ENCODE measurements at places on chromosomes 5 and 9.

DNA sequence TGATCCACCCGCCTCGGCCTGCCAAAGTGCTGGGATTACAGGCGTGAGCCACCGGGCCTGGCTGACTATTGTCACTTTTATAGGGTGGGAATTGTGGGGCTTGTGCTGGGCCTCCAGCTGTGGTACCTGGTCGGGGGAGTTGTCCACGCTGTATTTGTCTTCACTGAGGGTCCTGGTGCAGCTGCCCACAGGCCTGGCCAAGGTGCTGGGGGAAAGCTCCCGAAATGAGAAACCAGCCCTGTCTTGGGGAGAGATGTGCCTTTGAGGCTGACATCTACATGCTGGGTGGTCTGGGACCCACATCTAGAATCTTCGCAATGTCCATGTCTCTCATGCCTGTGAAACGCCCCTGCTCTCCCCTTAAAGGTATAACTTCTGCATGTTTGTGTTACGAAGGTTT is 2.6 kb downstream of the EXOC3 start:
- no peak overlapping the region for H3K4me3 ChIP-seq
- H3K4me1 ChIP-seq, result peaks cover 27% of the 10 kb centered on the region

GRCh38 chr9:15944341-15944740 is 391.5 kb downstream of the CCDC171 start:
- H3K27me3 ChIP-seq, result no peaks in the 10 kb centered on the region
- no peak for DNase-seq
- no peak overlapping the region for H3K4me3 ChIP-seq
- no peaks in the 10 kb centered on the region for H3K36me3 ChIP-seq

DNA sequence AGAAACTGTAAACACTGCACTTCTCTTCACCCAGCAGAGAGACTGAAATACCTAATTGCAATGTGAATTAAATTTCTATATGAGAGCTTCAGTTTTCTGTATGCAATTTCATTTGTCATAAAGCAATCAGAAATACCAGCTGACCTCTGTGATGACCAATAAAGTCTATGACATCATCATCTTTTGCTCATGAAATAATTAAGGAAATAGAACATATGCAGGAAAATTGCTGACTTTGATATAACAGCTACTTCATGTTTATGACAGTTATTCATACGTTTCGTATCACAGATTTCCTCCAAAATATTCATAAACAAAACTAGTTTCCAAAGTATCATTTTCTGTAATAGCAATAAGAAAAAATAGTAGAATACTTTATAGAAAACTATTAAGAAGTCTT is 652.3 kb downstream of the SLCO4C1 start:
- H3K4me3 ChIP-seq, result no peak overlapping the region
- no peaks in the 10 kb centered on the region for H3K27me3 ChIP-seq
- no peak overlapping the region for H3K27ac ChIP-seq
- H3K36me3 ChIP-seq, result no peaks in the 10 kb centered on the region

DNA sequence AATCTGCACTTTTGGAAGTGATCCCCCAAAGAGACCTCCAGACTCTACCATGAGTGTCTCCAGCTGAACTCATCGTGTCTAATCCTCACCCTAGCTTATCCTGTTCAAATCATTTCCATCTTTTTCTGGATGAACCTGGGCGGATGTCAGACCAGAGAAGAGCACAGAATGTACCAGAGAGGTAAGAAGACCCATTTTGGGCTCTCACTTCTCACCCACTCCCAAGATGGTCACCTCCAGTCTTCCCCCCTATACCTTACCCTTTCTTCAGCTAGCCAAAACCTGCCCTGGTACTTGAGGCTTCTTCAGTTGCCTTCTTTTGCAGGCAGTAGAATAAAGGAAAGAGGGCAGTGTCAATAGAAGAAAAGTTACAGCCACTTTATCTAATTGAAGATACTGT is 27.9 kb upstream of the ANXA2R start:
- H3K27me3 ChIP-seq, result no peaks in the 10 kb centered on the region
- H3K36me3 ChIP-seq, result peaks cover 9% of the 10 kb centered on the region
- peak overlapping the region; percentile 65 for H3K4me3 ChIP-seq
- H3K27ac ChIP-seq, result peak overlapping the region; percentile 98
- DNase-seq, result no peak

DNA sequence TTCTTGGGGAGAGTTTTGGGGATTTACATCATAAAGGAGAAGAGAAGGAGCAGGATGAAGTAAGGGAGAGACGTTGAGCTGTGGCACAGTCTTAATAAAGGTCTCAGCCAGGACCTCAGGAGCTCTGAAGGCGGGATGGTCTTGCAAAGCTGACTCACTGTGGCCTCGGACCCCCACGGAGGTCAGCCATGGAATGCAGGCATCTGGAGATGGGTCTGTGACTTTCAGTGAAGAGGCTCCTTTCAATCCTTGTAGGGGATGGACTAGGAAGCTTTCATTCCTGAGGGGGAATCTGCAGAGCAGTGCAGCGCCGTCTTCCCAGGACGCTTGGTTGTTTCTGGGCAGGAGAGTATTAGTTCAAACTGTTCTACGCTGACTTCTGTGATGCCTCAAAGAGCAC is 65.7 kb upstream of the BASP1 start:
- no peak overlapping the region for H3K4me3 ChIP-seq
- no peaks in the 10 kb centered on the region for H3K27me3 ChIP-seq
- no peaks in the 10 kb centered on the region for H3K36me3 ChIP-seq
- no peak for DNase-seq

DNA sequence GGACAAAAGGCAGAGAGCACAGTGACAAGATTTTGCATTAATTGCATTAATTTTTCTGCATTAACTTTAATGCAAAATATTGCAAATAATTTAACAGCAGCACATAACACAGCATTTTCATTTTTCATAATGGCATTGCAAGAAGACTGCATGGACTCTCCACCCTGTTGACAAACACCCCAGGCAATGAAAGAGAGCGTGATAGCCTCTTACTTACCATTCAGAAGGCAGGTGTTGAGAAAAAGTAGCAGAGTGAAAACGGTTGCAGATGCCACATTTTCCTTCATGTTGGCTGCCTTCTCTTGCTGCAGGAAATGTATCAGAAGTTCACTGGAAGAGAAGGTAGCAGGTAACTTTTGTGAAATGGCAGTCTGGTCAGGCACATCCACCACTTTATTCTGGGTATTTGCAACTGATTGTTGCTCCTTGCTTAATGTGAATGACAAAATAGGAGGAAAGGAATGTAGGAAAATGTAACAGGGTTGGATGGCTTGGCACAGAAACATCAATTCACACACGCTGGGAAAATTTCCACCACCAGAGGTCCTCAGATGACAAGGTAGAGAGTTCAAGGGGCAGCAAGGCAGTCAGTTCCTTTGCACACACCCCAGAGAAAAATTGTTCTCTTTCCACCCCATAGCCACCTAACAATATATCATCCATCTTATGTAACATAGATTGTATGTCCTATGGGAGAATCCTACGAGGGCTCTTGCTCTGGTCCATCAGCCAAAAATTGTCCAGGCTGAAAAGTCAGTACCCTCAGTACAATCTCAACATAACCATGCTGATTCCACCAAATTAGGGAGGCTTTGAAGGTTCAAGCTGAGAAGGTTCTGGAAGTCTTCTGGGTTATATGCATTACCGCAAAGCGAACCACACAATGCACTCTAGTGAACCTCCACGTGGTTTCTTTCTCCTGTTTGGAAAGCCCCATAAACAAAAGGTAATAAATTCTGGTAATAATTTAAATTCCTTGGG is 41.9 kb upstream of the AGXT2 start:
- H3K4me1 ChIP-seq, result no peaks in the 10 kb centered on the region
- H3K27me3 ChIP-seq, result no peaks in the 10 kb centered on the region
- DNase-seq, result no peak
- no peak overlapping the region for H3K27ac ChIP-seq

- H3K4me1 ChIP-seq, result no peaks in the 10 kb centered on the region
- H3K27me3 ChIP-seq, result peaks cover 6% of the 10 kb centered on the region
- no peaks in the 10 kb centered on the region for H3K36me3 ChIP-seq
Measured at GRCh38 chr5:56158331-56158960, 74.7 kb downstream of the ANKRD55 start.

DNA sequence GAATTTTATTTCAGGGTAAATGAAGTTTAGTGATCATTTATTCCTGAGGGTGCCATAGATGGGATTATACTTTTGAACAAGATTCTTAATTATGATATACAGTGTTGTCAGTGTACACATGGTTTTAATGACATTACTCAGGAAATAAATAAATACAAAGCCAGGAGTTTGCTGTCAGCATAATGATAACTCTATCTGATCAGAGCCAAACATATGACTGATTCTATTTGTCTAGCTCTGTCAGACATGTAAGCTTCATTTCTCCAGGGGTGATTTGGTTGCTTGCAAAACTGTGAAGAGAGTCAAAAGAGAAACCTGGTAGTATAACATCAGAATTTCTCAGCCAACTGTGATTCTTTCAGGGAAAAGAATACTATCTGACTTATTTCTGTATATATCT is 1425.8 kb upstream of the C9orf72 start:
- no peak for DNase-seq
- H3K4me1 ChIP-seq, result no peaks in the 10 kb centered on the region
- no peak overlapping the region for H3K4me3 ChIP-seq
- H3K27me3 ChIP-seq, result no peaks in the 10 kb centered on the region
- H3K36me3 ChIP-seq, result no peaks in the 10 kb centered on the region

DNA sequence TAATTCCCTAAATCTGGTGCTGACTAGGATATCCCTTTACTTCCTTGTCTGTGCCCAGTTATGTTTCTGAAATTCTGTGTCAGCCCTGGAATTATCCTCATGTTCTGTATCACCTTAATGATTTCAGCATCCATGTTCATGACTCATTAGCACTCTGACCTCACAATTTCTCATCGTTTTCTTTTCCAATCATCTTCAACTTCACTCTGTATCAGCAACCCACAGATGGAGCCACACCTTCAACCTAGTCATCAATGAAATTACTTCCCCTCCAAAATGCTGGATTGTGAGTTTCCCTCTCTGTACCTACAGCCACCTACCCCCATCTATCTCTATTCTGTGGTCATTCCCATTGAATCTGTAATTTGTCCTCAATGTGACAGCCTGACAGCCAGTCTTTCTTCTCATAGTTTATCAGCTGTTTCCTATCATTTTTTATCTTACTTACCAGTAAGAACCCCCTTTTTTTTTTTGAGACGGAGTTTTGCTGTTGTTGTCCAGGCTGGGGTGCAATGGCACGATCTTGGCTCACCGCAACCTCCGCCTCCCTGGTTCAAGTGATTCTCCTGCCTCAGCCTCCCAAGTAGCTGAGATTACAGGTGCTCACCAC is 3.1 kb upstream of the IL6ST start:
- H3K4me1 ChIP-seq, result peaks cover 21% of the 10 kb centered on the region
- no peak overlapping the region for H3K4me3 ChIP-seq
- no peaks in the 10 kb centered on the region for H3K27me3 ChIP-seq
- no peak for DNase-seq

- H3K4me1 ChIP-seq, result no peaks in the 10 kb centered on the region
- no peak within 1 kb of the TSS for H3K27ac ChIP-seq
- no peaks in the 10 kb centered on the region for H3K36me3 ChIP-seq
- DNase-seq, result no peak
Measured at GRCh38 chr5:102498271-102499034, at the start of gene SLCO6A1. SLCO6A1 (minus strand) TSS chr5:102499001; CDS start chr5:102498844, 157 bp downstream.

GRCh38 chr5:158807946-158808345 is 291.8 kb downstream of the EBF1 start:
- H3K36me3 ChIP-seq, result no peaks in the 10 kb centered on the region
- no peaks in the 10 kb centered on the region for H3K27me3 ChIP-seq
- no peaks in the 10 kb centered on the region for H3K4me1 ChIP-seq
- no peak for DNase-seq
- H3K4me3 ChIP-seq, result no peak overlapping the region

DNA sequence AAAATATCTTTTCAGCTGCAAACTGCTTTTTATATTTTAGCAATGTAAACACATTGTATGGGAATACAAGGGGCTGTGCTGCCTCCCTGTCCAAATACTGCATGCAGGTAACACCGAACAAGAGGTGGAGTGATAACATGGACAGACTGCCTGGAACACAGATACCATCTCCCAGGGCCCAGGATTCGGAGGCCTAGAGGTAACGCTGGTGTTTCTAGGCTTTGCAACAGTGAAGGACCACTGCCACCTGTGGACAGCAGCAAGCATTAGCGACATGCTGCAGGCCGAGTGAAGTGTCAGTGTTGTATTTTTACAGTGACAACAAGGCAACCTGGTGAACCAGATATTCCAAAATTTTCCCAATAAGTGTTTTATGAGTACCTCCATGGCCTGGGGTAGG is 379.1 kb downstream of the DMRT2 start:
- no peaks in the 10 kb centered on the region for H3K4me1 ChIP-seq
- H3K4me3 ChIP-seq, result no peak overlapping the region
- DNase-seq, result no peak
- no peaks in the 10 kb centered on the region for H3K27me3 ChIP-seq
- H3K36me3 ChIP-seq, result no peaks in the 10 kb centered on the region
- no peak overlapping the region for H3K27ac ChIP-seq

GRCh38 chr5:55407059-55407684 is 99.4 kb downstream of the MTREX start:
- no peaks in the 10 kb centered on the region for H3K27me3 ChIP-seq
- H3K4me3 ChIP-seq, result no peak overlapping the region
- H3K4me1 ChIP-seq, result no peaks in the 10 kb centered on the region
- no peak for DNase-seq

GRCh38 chr9:106915851-106916250 is 52.9 kb downstream of the ZNF462 start:
- no peak overlapping the region for H3K4me3 ChIP-seq
- H3K27ac ChIP-seq, result peak overlapping the region; percentile 48
- H3K36me3 ChIP-seq, result no peaks in the 10 kb centered on the region
- H3K27me3 ChIP-seq, result no peaks in the 10 kb centered on the region

DNA sequence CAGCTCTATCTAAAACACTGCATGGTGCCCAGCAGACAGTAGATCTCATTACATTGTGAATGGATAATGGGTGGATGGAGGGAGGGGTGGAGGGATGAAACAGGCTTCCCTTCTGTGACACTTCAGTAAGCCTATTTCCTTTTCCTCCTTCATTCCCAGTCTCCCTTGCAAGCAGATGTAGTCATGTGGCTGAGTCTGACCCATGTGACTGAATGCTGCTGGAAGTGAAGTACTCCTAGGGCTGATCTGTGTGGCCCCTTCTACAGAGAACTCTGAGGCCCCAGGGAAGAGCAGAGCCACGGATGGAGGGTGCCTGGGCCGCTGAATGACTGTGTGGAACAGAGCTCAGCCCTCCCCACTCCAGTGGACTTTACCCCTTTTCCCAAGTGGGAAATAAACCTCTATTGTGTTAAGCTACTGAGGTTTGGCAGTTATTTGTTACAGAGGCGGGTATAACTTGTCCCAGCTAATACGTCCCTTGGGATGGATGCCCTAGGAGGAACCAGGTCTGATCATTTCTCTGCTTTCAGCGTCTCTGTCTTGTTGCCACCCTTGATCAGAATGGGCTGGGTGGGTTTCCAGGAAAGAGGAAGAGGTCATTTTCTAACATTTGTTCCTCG is 176.1 kb upstream of the MVB12B start:
- no peak overlapping the region for H3K27ac ChIP-seq
- H3K4me1 ChIP-seq, result peaks cover 13% of the 10 kb centered on the region
- H3K4me3 ChIP-seq, result no peak overlapping the region
- no peaks in the 10 kb centered on the region for H3K36me3 ChIP-seq

DNA sequence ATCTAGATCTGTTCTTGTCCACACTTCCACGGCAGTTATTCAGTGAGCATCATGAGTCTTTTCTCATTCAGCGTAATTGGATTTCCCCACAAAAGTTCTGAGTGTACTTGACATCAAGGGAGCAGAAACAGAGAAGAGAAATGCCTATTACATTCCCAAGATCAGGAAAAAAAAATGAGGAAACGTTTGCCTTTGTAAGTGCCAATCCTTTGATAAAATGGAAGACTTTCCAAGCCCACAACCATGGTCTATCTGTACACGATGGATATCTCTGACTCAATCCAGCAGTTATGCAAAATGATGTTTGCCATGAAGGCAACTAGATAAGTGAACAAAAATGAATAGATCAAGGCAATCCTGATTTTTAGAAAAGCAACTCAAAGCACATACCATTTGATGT is 235.9 kb downstream of the DOCK8 start:
- H3K4me1 ChIP-seq, result no peaks in the 10 kb centered on the region
- no peak for DNase-seq
- H3K27me3 ChIP-seq, result no peaks in the 10 kb centered on the region
- H3K36me3 ChIP-seq, result no peaks in the 10 kb centered on the region
- no peak overlapping the region for H3K27ac ChIP-seq

Measured in sigmoid colon (tissue), 7 donors.